ENCODE measurements at places on chromosomes 1 and 21. TPM values are rescaled to one million over a fixed set of nuclear protein-coding genes. Genes with fewer than 3 reads are reported as not detected.
A peak's percentile ranks its signal among the peaks of the same experiment; 100 is the strongest.

DNA sequence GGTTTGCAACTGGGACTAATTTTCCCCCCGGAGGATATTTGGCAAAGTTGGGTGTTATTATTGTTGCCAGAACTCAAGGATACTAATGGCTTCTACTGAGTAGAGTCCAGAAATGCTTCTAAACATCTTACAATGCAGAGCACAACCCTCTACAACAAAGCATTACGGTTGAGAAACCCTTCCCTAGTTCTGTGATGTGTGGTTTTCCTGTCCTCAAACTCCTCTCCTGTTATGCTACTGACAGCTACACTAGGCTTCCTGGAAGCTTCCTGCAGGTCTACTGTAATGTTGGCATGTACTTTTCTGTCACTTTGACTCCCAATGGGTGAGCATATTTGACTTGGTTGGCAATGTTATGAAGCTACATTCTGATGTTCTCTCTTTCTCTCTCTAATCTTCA lies 1656.9 kb downstream of the MRPL39 start:
- no peak for DNase-seq

DNA sequence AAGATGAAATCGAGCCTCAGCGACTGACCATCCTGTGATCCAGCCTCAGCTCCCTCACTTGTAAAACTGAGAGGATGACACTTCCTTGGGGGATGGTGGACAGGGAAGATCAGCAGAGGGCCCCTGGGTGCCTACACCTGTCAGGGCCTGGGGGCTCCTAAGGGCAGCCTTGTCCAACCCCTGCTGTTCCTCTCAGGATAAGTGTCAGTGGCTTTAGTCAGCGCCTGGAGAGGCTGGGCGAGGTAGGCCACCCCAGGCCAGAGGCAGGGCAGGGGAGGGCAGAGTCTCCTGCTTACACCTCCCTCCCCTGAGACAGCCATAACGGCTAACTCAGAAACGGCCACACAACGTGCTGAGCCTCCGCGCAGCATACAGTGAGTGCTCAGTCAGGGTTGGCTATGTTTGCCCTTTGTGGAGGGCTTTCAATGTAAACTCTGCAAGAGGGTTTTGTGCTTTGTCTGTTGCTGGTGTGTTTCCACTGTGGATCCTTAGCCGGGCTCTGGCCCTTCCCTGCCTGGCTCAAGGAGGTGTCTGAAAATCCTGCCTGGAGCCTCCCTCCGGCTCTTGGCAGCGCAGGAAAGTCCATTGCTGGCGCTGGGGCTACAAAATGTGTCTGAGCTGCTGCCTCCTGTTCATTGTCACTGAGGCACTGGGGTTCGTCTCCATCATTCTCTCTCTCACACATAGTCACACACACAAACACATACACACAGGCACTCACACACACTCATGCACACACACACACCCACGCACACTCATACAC lies 588.4 kb downstream of the PTPRU start:
- DNase-seq: no peak

DNA sequence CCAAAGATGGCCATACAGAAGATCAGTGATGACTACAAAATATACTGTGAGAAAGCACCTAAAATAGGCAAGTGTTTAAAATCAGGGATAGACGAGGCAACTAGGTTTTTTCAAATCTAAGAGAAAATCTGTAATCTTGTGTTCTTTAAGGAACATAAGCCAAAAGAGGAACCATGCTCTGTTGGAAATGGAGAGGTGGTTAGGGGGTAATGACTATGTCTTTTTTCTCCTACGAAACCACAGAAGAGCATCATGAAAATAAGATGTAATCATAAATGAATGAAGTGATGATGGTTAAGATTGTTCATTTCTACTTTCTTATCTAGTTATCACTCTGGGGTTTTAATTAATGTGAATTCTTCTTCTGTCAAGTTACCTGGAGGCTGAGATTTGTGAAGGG lies 43.1 kb downstream of the RGSL1 start:
- no peak for DNase-seq

DNA sequence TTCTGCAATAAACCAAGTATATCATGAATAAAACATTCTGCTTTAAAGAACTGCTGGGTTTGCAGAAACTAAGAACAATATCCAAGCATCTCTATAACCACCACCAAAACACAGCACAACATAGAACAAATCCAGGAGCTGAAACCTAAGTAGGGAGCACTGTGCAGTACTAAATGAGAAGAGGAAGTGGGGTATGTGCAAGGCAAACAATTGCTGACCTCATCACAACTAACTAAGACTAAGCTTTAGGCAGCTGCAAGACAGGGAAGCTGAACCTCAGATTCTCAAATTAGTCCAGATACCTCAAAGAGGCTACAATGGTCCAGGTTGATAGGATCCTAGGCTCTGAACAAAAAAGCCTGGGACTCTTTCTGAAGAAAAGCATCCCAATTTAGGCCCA lies 172.6 kb downstream of the SLC44A5 start:
- no peak for DNase-seq

DNA sequence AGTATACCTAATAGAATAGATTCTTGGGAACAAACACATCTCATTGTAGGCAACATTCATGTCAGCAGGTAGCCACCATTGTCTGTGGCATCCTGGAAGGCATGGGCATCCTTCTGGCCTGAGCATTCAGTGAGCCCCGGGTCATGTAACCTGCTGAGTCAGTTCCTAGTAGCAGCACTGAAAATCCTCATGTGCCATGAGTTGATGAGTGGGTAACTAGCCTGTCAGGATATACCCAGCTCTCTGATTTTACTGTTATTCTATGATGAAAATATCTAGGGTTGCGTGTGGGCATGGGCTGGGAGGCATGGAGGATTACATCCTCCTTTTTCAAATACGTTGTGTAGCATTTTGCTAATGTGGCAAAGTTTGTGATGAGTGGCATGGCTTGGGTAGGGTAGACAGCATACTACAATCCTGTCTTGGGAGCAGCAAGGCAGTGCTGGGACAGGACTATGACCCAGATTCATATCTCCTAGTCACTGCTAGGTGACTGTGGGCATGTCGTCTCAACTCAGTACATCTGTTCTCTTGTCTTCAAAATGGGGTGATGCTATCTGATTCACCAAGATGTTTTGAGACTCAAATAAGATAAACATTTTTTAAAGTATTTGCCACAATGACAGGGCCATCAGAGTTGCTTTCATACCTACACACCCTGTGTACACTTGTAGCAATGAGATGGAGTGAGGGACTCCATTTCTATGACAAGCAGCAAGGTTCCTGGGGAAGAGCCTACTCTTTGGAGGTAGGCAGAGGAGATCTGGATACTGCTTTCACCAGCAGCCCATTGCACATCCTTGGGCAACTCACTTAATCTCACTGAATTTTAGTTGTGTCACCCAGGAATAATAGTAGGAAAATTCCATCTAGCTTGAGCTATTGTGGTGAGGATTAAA lies 62.5 kb downstream of the CD58 start:
- no peak for DNase-seq

DNA sequence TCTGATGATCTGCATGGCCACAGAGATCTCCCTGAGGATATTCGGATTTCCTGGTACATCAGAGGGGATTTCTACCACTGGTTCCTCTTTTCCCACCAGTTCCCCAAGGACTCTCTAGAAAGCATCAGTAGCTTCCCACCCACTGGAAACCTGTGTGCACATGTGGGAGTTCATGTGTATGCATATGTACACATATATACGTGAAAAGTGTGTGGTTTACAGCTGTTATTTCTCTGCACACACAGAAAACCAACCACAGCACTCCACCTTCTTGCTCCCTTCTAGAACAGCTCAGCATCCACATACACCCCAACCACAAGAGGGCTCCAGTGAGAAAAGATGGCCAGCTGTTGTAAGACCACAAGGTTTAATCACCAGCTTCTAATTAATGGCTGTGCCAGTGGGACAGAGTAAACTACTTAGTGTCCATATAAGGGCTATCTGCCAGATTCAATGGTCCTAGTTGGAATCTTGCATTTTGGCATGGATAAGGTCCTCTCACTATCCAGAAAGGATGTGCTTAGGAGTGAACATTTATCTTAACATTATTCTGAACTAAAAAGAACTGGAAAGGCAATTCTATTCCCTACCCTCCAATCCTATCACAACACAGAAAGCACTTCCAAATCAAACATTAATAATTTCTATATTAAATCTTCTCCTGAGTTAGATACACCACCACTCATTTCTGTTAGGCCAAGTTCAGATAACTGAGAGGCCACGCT lies 24.1 kb downstream of the GPR3 start:
- DNase-seq: peak; percentile 57

C1orf198 gene
- 4.4 TPM for total RNA-seq

CLDN14 gene
- not detected for total RNA-seq

TFF2 gene
- not detected for total RNA-seq

FAM151A gene
- total RNA-seq: not detected
